NCI-H2227 treated with DMSO at 0.1 percent for 48 hours (cell line): ENCODE measurements at places on chromosomes 7 and 10.
A peak's percentile ranks its signal among the peaks of the same experiment; 100 is the strongest.

- DNase-seq = no peak
Observed at GRCh38 chr7:22251281-22251680, 105.7 kb downstream of the RAPGEF5 start.

GRCh38 chr10:51074238-51075028 lies at the start of gene PRKG1:
PRKG1 (plus strand) TSS chr10:51074487.
- DNase-seq = peak; percentile 22

GRCh38 chr10:110568055-110568735 lies 700 bp downstream of the SMC3 start:
- DNase-seq = no peak

DNA sequence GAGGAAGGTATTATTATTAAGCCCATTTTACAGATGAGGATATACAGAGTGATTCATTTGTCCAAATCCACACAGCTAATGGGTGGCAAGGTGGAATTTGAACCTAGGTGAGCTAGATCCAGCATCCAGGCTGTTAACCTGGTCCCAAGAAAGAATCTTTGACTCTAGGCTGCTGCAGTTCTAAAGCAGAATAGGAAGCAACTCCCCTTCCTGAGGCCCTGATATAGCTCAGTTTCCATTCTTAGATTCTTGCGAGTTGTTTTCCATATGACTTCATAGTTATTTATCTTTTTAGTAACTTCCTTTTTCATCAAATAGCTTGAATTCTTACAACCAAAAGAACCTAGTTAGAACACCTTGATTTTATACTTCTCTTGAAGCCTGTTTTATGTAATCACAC lies 24.1 kb upstream of the ZC3HAV1L start:
- DNase-seq = no peak

- no peak for DNase-seq
Observed at GRCh38 chr10:84548869-84549268, 220.5 kb downstream of the CCSER2 start.

GRCh38 chr10:787933-788651 lies 98.6 kb upstream of the DIP2C start:
- DNase-seq = no peak

- no peak for DNase-seq
Observed at GRCh38 chr10:4931587-4931986, 31.6 kb upstream of the AKR1C1 start.

GRCh38 chr7:89887489-89887888 lies 266.8 kb upstream of the STEAP1 start:
- DNase-seq = no peak

- no peak for DNase-seq
Observed at GRCh38 chr7:379456-380138, 89.6 kb downstream of the FOXL3 start.

- DNase-seq = peak; percentile 91
Observed at GRCh38 chr7:45089341-45089891, 647 bp upstream of the NACAD start.

GRCh38 chr10:24790599-24790998 lies 66.9 kb upstream of the ARHGAP21 start:
- peak; percentile 91 for DNase-seq

DNA sequence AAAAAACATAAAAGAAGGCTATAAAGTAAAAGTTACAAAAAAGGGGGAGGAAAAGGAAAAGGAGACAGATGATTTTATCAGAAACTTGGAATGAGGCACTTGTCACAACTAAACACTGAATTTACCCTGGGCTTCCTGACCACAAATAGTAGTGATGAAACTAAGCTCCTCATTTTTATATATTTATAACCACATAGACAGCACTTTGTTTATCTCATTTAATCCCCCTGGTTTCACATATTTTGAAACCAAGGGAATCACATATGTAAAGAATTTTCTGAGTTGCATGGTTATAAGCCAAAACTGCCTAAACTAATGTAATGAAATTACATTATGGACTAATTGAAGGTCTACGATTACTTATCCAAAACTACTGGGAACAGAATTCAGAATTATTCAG lies 39.6 kb upstream of the MET start:
- DNase-seq = no peak

- DNase-seq = no peak
Observed at GRCh38 chr10:3902809-3903410, 117.9 kb upstream of the KLF6 start.

DNA sequence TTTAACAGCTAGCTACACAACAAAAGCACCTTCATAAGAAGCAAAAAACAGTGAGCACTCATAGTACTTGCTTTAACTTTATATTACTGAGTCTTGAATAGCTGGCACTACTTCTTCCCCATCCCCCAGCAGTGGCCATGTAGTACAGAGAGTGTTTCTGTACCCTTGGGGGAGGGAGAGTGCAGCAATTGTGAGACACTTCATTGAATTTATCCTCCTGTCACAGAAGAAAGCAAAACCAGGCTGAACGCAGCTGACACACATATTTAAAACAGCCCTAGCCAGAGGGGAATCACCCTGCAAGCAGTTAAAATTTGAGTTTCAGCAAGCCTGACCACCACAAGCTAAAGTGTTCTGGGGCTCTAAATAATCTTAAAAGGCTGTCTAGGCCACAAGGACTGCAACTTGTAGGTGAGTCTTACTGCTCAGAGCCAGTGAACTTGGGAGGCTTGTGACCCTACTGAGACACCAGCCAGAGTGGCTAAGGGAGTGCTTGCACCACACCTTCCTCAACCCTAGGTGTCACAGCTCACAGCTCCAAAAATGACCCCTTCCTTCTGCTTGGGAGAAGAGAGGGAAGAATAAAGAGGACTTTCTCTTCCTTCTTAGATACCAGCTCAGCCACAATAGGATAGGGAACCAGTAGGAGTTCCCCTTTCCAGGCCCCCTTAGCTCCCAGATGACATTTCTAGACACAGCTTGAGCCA lies 97.7 kb upstream of the MEOX2 start:
- no peak for DNase-seq

DNA sequence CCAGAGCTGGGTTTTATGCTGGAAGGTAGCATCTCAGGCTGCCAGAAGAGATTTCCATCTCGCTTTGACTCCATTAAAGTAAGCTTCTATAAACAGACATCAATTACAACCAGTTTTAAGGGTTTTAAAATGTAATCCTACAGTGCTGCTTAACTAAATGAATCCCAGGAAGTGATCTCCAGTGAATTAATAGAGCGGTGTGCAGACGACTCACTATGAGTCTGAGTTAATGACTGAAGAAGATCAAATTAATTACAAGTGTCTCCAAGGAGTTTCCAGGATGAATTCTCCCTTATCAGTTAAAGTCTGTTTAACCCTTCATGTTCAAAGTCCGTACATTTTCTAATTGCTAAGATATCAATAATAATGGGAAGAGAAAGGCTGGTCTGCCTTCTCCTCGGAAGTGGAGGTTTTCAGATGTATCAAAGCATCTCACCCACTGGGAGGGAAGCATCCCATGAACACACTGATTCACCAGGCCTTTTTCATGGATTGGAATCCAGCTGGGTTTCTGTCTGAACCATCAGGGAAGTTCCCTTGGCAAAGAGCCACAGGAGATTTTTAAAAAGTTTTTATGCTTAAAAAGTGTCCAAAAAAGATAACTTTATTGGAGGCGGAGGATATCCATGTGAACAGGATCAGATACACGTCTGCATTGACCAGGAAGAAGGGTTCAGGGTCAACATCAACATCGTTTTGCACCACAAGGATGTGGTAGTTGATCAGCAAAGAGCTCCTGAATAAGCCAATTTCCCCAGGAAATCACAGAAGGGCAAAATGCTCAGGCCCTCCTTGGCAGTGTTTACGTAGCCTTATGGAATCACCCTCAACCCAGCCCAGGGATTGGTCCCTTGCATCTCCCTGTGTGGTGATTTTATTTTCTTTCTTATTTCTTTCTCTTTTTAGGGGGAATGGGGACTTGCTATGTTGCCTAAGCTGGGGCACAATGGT lies 288.2 kb downstream of the POU6F2 start:
- DNase-seq = no peak

- DNase-seq = no peak
Observed at GRCh38 chr10:48511066-48511874, 93.6 kb downstream of the ARHGAP22 start.

DNA sequence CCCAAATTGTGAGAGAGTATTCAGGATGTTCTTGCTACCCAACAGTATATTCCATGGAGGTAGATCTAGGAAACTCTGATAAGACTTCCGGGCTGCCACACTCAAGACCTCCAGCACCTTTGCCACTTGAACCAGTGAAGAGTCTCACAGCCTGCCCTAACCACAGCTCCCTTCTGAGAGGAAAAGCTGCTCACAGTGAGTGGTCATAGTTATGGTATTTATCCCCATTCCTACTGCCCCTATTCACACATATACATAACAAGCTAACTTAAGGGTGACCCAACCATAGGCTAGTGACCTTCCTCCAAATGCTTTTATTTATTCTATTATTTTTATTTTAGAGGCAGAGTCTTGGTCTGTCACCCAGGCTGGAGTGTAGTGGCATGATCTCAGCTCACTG lies 156.3 kb downstream of the PTEN start:
- DNase-seq = no peak

DNA sequence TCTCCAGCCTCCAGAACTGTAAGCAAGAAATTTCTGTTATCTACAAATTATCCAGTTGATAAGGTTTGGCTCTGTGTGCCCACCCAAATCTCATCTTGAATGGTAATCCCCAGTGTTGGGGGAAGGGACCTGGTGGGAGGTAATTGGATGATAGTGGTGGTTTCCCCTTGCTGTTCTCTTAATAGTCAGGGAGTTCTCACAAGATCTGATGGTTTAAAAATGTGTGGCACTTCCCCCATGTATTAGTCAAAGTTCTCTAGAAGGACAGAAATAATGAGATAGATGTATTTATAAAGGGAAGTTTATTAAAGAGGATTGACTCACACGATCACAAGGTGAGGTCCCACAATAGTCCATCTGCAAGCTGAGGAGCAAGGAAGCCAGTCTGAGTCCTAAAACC lies 56.2 kb upstream of the APBB1IP start:
- no peak for DNase-seq

GRCh38 chr7:127393368-127394058 lies 1.0 kb upstream of the ZNF800 start:
- peak; percentile 62 for DNase-seq

DNA sequence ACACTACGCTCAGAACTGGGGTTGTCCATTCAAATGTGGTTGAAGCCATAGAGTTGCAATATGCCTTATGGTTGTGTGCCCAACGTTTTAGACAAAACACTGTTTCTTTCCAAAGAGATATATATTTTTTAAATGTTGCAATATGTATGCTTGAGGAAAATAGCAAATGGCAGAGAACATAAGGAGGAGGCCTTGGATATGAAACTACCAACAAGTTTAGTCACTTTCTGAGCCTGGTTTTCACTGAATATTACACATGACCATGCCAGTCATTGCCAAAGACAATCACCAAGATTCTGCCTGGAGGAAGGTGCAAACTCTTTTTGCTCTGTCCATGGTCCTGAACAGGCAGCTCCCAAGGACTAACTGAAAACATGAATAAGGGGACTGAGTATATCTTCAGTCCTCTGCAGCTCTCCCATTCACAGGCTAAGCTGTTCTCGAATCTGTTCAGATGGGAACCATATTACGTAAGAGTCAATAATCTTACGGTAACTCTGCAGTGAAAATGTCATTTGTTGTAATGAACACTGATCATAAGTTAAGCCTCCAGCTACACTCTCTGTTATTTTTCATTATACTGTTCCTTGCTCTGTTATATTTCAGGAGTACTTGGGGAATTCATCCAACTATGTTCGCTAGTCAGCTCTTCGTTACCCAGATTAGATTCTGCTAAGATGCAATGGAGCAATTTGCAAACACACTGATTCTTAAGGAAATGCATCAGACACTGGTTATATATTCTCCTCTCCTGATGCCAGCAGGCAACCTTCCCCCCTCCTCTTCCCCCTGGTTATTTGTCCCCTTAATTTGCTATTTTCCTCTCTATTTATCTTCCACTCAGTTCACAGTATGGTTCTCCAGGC lies 90.7 kb upstream of the C1QL3 start:
- no peak for DNase-seq

GRCh38 chr7:12625836-12626235 lies 55.3 kb downstream of the SCIN start:
- DNase-seq = no peak

DNA sequence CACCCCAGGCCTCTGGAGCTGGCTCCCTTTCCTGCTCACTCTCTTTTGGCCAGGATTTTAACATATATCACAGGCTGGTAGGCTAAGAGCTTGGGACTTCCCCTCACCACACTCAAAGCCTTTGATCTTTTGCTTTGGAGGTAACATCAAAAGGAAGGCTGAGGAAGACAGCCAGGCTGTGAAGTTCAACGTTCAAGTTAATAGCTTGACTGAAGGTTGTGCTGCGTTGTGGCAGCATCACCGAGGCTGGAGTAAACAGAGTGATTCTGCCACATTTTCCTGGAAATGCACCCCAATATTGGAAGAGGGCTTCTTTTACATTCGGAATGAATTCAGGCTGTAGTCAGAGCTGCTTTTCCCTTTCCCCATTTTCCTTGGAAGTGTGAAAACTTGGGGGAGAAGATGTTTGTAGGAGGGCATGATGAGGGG lies 57.3 kb downstream of the TCF7L2 start:
- no peak for DNase-seq

- DNase-seq = no peak
Observed at GRCh38 chr7:81007051-81007450, 88.2 kb upstream of the SEMA3C start.

DNA sequence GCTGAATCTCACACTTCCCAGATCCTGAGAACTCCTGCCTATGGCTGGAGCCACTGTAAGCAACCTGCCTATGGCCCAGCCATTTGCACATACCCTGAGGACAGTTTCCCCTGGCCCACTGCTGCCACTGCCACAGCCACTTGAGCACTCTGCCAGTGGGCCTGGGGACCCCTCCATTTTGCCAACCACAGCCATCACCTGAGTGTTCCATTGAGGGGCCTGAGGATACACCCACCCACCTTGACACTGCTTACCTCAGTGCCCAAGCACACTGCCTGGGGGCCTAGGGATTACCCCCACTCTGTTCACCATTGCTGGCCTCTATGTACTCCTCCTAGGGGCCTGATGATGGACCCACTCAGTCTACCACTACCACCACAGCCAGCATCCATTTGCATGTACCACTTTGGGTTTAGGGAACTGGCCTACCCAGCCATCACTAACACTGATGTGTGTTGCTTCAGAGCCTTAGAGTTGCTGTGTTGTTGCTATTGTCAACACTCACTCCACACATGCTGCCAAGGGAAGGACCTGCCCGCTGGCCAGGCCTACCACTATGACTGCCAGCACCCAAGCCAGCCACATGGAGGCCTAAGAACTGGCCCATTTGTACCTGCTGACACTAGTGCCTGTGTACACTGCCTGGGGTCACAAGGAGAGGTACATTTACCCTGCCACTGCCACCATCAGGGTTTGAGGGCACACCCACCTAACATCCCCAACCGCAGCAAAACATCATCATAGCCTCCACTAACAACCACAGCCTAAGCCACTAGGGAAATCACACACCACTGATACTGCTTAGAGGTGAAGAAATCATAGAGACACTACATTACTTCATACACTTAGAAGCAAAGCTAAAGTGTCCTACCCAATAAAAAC lies 45.9 kb upstream of the ANTXRL start:
- DNase-seq = no peak

DNA sequence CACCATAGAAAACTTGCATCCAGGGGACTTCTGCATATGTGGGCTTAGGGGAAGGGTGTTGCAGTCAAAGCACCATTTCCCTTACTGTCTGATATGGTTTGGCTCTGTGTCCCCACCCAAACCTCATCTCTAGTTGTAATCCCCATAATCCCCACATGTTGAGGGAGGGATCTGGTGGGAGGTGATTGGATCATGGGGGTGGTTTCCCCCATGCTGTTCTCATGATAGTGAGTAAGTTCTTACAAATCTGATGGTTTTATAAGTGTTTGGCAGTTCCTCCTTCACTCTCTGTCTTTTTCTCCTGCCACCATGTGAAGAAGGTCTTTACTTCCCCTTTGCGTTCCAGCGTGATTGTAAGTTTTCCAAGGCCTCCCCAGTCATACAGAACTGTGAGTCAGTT lies 177.4 kb downstream of the ADK start:
- no peak for DNase-seq
